ENCODE measurements at places on chromosomes 3 and 15. TPM values are rescaled to one million over a fixed set of nuclear protein-coding genes. Genes with fewer than 3 reads are reported as not detected.

Gene KCNMB3
- 0.38 TPM for total RNA-seq

Gene FEM1B
- 36.2 TPM for total RNA-seq

DNA sequence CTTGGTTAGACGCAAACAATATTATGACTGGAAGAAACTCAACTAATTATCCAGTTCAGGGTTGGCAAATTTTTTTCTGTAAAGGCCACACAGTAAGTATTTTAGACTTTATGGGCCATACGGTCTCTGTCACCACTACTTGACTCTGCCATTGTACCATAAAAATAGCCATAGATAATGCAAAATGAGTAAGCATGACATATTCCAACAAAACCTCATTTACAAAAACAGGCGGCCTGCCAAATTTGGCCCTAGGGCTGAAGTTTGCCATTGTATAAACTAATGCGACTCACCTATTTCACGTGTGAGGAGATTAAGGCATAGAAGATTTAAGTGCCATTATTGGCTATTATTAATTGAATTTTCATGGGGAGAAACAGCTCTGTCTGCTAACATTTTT is 116.8 kb upstream of the CNTN6 start:
- no peaks in the 10 kb centered on the region for H3K36me3 ChIP-seq
- no peak for DNase-seq
- no peaks in the 10 kb centered on the region for H3K4me1 ChIP-seq
- no peak overlapping the region for H3K4me3 ChIP-seq
- no peaks in the 10 kb centered on the region for H3K27me3 ChIP-seq

GRCh38 chr3:100400419-100400779 is 490 bp downstream of the TOMM70 start:
- peak overlapping the region; percentile 93 for H3K4me3 ChIP-seq
- H3K27ac ChIP-seq, result peak overlapping the region; percentile 99
- H3K36me3 ChIP-seq, result no peaks in the 10 kb centered on the region

DNA sequence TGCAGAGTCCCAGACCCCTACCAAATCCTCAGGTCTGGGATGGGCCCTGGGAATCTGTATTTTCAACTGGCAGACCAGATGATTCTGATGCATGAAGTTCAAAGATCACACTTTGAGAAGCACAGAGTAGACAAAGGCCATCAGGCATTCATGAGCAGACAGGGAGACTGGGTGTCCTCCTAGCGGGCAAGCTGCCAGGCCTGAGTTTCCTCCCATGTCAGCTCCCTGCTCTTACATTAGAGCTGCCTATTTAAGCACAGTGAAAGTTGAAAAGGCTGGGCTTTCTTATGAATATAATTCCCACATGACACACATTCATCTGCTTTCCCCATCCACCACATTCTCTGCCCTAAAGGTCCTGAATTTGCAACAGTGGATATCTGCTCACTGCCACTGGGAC is 14.0 kb downstream of the CAPN3 start:
- no peak overlapping the region for H3K27ac ChIP-seq
- no peaks in the 10 kb centered on the region for H3K27me3 ChIP-seq
- no peaks in the 10 kb centered on the region for H3K36me3 ChIP-seq
- no peak overlapping the region for H3K4me3 ChIP-seq

GRCh38 chr3:180624714-180625113 is 22.8 kb downstream of the TTC14 start:
- no peaks in the 10 kb centered on the region for H3K4me1 ChIP-seq
- DNase-seq, result no peak
- no peak overlapping the region for H3K27ac ChIP-seq
- no peaks in the 10 kb centered on the region for H3K27me3 ChIP-seq
- no peak overlapping the region for H3K4me3 ChIP-seq
- H3K36me3 ChIP-seq, result no peaks in the 10 kb centered on the region

Data from GM23248 (cell line).